ENCODE measurements at places on chromosomes 11 and 22.

DNA sequence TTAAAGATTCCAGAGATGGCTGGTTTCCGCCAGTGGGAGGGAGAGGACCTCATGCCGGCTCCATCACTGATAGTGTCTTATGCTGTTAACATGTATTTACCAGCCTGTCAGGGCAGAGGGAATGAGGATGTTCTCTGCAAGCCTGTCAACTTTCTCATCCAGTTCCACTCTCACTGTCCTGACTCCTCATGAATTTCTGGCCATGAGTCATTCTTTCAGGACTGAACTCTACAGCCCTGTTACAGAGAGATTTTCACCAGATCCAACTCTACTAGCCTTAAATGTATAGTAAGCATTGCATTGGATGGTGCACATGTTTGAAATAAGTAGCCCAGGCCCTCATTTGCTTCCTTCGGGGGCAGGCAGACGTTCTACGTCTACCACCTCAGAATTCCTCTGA, 387.7 kb downstream of the TMEM135 start:
- no peak for DNase-seq

DNA sequence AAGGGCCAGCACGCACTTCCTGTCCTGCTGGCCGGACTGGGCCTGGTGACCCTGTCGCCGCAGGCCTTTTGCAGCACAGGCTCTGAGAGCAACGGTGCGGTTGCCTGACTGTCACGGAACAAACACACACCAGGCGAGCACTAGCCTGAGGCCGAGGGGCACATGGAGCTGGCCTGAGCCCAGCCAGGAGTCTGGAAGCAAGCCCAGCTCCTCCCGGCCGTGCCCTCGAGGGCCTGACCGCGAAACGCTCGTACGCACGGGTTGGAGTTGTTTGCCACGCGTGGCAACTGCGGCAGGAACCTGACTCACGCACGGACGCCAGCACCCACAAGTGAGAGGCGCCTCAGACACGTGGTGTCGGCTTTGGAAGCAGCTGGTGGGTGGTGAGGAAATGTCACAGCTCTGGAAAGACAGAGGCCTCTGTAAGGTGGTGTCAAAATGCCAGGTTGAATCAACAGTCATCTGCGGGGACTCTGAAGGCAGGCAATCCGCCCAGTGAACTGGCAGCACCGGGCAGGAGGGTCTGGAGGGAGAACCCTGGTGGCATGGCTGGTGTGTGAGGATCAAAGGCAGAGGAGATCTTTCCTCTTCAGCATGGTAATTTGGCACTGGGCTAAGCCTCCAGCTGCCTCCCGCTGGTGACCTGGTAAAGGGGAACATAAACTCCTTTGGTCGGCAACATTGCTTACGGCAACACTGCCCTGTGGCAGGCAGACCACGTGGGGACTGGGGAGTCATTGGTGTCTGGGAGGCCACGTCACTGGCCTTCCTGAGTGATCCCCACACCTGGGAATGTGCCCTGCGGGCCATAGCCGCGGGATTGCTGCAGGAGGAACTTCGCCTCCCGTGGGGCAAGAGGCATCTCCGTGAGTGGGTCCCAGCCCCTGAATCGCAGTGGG, 15.3 kb upstream of the IL17REL start:
- no peak for DNase-seq

GRCh38 chr11:26946257-26946716, 47.6 kb upstream of the FIBIN start:
- DNase-seq: no peak

DNA sequence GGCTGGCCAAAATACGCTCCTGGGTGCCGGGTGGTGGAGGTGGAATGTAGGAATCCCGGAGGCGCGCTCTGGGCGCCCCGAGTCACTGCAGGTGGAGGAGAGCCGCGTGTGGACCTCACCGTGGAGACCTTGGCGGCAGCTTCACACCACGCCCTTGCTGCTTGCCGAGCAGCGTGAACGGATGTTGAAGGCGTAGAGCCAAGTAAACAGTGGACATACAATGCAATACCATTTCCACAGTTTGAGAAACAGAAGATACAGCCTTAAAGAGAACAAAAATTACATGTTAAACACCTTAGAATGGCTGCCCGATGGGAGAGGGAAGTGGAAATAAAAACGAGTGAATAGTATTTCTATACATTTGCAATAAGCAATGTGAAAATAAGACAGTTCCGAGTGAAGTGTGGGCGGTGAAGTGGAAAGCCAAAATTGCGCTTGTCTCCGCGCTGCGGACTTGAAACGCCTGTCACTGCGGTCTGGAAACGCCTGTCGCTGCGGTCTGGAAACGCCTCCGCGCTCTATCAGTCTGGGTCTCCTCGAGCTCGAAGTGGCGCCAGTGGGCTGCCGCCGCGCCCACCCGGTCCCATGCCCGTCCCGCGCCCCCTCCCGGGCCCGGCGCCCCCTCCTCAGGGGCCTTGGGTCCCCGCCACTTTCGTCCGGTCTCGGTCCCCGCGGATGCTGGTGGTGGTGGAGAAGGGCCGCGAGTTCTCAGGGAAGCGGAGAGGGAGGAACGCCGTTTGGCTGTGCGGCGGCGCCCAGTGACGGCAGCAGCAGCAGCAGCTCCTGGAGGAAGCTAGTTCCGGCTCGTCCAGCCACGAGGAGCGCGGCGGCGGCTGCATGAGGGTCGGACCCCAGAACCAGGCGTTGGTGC, 1.6 kb downstream of the NCR3LG1 start:
- DNase-seq: peak; percentile 41

DNA sequence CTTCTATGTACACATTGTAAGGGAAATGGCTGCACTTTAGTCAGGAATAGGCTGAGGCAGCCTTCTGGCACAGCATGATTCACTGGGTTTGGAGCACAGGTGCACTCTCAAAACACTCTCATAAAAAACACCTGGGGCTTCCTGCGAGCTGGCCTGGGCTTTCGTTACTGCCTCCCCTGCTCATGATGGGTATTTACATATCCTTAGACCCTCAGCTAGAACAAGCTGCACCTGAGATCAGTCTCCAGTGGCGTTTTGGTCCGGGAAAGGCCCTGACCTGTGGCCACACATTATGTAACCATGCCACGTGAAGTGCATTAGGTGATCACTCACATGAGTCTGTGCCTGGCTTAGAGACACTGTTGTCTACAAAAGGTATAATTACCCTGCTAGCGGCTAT, 321.7 kb downstream of the TMEM135 start:
- peak; percentile 65 for DNase-seq

- no peak for DNase-seq
These were observed 35.1 kb downstream of the FBLN1 start for GRCh38 chr22:45537734-45538181.
